ENCODE measurements at places on chromosomes 2 and 18. TPM values are rescaled to one million over a fixed set of nuclear protein-coding genes. Genes with fewer than 3 reads are reported as not detected.

Gene TTC27
- polyA plus RNA-seq = 8.4 TPM

Gene ESCO1
- polyA plus RNA-seq = 4.9 TPM

Gene LRATD1
- 0.54 TPM for polyA plus RNA-seq

Gene LINC00305
- polyA plus RNA-seq = not detected

Gene LYPD1
- 1.3 TPM for polyA plus RNA-seq

Gene UPP2
- 0.10 TPM for polyA plus RNA-seq

Gene SERPINB3
- not detected for polyA plus RNA-seq

Gene IAH1
- 32.0 TPM for polyA plus RNA-seq

Gene RAB17
- polyA plus RNA-seq = 22.7 TPM

Gene RAD51AP2
- not detected for polyA plus RNA-seq

Gene SYT4
- polyA plus RNA-seq = 0.79 TPM

Gene OTX1
- 0.07 TPM for polyA plus RNA-seq

Gene TLX2
- not detected for polyA plus RNA-seq
